ENCODE measurements at places on chromosomes 3 and 15.
A peak's percentile ranks its signal among the peaks of the same experiment; 100 is the strongest.

DNA sequence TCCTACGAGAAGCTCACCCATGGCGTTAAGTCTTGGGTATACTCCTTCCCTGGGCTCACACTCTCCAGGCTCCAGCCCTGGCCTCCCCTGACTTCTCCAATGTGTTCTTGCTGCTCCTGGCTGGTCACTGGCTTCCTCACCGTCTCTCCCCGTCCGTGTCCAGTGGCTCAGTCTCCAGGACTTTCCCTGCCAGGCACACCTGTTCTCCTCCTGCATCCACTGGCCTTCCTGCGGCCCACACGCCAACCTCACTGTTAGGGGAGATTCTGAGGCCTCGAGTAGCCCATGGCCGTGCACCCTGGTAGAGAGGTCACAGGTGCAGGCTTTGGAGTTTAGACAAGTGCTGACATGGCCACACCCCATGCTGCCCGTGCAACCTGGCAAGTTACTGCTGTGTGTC is 91.9 kb upstream of the SNRPA1 start:
- DNase-seq = no peak

DNA sequence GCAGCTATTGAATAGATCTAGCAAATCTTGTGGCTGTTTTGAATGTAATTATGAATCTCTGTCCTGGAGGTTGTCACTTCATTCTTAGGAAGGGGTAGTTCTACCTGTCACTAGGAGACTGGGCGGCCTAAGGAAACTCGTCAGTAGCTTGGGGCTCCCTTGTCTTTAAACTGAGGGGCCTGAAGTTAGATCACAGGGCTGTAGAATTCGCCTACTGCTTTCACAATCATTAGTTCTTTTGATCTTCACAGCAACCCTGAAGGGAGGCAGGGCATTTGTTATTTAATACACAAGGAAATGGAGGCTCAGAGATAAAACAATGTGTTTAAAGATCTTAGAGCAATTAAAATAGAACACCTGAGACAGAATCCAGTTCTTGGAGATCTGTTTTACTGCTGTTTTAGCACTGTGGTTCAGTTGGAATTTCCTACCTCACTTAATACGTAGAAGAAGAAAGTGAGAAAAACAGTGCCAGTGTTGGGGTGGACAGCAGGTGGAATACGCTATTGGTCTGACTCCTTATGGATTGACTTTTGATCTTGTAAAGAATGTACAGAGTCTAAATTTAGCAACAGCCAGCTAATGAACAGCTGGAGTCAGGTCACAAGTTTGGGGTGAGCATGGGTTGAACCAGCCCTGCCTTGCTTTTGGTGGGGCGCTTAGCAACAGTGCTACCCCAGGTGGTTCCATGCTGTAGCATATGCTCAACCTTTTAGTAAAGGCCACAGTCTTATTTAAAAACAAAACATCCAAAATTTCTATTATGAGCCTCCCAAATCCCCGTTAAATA is 71.4 kb upstream of the BHLHE40 start:
- DNase-seq = no peak

DNA sequence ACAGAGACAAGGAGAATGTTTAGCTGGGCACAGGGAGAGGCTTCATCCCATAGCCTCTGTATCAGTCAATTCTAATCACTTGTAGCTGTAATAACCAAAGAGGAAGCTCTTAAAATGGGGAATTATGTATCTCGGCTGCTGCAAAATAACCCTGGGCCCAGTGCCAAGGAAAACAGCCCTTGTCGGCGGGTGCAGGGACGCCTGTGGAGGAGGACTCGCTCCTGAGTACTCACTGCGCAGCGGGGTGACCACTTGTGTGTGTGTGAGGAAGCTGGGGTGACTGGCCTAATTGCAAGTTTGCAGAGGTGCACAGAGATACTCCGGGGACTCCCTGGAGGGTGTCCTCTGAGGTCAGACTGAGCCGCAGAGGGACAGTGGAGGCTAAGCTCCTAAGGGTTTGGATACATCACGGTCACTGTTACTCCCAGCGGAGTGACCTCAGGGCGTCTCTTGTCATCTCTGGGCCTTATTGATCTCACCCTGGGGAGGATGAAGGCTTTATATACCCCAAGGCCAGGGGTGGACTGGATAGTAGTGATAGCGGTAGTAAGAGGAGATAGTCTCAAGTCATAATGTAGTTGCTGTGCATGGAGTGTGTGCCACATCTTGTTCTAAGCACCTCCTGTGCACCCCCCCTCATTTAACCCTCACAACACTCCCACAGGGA is 37.2 kb downstream of the SLC6A6 start:
- DNase-seq = peak; percentile 84

DNA sequence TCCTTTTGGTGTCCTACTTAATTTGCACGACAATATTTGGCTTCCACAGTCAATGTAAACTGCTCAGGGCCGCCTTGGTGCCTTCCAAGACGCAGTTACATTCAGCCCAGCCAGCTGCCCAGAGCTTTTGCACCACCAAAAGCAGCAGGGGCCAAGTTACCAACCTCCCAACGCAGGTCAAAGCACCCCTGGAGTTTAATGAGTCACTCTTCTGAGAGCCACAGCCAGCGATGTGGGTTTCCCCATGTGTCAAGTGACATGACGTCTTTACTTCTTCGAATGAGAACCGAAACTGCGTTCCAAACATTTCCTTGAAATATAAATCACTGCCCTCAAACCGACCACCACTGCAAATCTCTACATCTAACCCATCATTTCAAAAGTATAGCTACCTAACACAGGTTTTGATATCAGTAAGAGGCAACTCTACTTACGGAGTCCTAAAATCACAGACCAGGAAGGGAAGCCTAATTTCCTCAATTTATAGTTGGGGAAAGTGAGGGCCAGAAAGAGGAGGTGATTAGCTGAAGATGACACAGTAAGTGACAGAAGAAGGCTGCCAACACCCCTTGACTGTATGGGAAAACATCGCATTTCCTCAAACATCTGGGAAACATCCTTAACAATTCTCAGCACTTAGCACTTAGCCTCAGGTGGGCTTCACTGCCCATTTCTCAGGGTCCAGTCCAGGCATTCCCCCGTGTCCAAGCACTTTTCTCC is 24.5 kb downstream of the MB21D2 start:
- no peak for DNase-seq

DNA sequence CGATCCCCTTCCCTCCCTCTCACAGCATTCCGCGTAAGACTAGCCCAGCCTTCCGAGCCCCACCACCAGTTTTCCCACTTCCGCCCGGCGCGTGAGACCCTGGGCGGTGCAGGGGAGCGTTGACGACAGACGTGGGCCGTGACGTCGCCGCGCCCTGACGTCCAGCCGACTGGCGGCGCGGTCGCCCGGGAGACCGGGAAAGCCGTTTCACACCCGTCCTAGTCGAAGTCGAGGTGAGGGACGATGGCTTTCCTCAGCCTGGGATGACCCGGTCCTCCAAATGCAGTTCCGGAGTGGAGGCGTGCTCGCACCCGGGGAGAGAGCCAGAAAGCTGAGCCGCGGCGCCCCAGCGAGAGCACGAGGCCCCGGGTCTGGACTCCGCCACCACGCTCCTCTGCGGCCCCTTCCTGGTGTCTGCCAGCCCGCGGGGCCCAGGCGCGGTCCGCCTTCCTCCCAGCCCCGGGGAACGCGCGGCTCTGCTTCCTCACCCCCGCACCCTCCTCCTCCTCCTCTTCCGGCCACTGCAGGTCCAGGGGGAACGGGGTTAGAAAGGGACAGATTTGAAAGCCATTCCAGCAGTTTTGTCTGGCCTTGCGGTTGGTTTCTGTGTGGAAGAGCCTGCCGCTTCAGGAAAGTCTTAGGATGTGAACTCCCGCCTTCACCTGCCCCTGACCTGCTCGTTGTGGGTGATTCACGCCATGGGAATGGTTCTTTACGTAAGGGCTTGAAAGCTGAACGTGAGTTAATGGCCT is at the start of gene LEKR1:
Gene LEKR1, plus strand, starts transcription at position 210 of the 752 bp plus-strand sequence. CDS start 2,977 bp downstream, outside the sequence.
- DNase-seq = peak; percentile 89

- DNase-seq = peak; percentile 90
These were observed at the start of gene DIS3L for GRCh38 chr15:66293419-66294156. Gene DIS3L (plus strand): TSS chr15:66293568. CDS start chr15:66293597, 29 bp downstream.
